ENCODE measurements at places on chromosomes 6 and 20. TPM values are rescaled to one million over a fixed set of nuclear protein-coding genes. Genes with fewer than 3 reads are reported as not detected.

DNA sequence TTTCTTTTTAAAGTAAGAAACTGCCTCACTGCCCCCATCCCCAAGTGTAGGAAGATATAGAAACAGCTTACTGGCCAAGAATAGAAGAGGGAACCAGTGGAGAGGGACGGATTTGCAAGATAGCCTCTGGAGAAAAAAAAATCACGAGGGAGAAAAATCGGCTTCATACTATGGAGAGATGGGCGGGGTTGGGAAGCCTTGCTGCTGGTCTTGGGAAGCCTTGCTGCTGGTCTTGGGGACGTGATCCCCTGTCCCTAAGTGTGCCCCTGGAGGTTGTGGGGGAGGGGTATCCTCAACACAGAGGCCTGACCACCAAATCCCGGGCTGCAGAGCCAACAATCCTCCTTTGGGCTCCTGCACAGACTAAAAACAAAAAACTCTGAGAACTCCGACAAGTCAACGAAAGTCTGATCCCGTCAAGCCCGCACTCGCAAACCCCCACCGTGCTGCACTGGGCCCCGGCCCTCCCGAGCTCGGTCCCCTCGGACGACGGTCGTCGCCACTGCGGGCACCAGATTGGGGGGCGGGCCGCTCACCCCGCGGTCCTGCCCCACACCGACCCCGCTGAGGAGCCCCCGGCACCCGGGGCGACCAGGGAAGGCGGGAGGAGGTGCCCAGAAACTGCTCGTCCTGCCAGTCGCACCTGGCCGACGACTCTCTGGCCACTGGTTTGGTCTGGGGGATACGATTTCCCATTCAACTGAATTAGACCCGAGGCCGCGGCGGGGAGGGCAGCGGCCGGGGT is 750 bp downstream of the MAP7 start:
- H3K36me3 ChIP-seq, result no peaks in the 10 kb centered on the region
- H3K4me1 ChIP-seq, result peaks cover 2% of the 10 kb centered on the region
- H3K4me3 ChIP-seq, result peak overlapping the region; percentile 70
- no peaks in the 10 kb centered on the region for H3K27me3 ChIP-seq
- peak; percentile 28 for DNase-seq

- H3K36me3 ChIP-seq, result no peaks in the 10 kb centered on the region
- peaks cover 2% of the 10 kb centered on the region for H3K27me3 ChIP-seq
- H3K27ac ChIP-seq, result peak overlapping the region; percentile 13
- peak overlapping the region; percentile 11 for H3K4me3 ChIP-seq
- DNase-seq, result peak; percentile 82
Measured at GRCh38 chr6:4687989-4688947, 87.9 kb upstream of the CDYL start.

GRCh38 chr6:21451546-21452013 is 142.0 kb upstream of the SOX4 start:
- H3K36me3 ChIP-seq, result no peaks in the 10 kb centered on the region
- no peak for DNase-seq
- H3K27ac ChIP-seq, result no peak overlapping the region
- H3K4me3 ChIP-seq, result no peak overlapping the region
- no peaks in the 10 kb centered on the region for H3K4me1 ChIP-seq

- H3K36me3 ChIP-seq, result no peaks in the 10 kb centered on the region
- H3K27ac ChIP-seq, result no peak overlapping the region
- DNase-seq, result peak; percentile 27
Measured at GRCh38 chr6:9494864-9495263, 920.0 kb downstream of the TFAP2A start.

NHSL1 gene
- total RNA-seq, result 10.6 TPM

PACRG gene
- 0.66 TPM for total RNA-seq

DNA sequence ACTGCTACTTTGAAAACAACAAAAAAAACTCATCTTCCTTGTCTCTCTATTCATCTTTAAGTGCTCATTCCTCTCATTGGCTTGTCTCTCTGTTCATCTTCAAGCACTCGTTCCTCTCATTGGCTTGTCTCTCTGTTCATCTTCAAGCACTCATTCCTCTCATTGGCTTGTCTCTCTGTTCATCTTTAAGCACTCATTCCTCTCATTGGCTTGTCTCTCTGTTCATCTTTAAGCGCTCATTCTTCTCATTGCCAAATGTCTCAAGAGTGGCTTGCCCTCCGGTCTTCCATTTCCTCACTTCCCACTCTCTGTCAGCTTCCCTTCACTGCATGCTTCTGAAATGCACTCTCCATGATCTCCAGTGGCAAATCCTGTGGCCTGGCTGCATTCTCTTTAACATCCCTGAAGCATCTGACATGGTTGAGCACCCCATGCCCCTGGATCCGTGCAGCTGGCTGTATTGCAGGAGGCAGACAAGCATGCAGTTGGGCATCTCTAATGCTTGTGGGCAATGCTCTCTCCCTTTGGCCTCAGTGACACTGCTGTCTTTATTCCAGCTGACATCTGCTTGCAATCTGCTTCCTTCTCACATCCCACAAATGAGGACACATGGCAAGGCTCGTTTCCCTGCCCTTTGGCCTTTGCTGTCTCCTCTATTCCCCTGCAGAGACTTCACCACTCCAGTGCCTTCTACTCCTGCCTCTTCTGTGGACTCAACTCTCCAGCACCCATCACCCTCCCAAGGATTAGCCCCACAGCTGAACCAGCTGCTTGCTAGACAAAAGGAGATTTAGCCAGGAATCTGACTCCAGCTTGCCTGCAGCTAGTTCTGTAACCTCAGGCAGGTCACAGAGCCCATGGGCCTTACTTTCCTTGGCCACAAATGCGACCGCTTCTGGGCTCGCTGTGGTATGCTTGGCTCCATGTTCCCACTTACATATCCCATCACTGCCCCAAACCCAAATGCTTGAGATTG is 143.2 kb upstream of the SNX9 start:
- H3K4me3 ChIP-seq, result no peak overlapping the region
- no peaks in the 10 kb centered on the region for H3K4me1 ChIP-seq
- H3K27ac ChIP-seq, result no peak overlapping the region

DNA sequence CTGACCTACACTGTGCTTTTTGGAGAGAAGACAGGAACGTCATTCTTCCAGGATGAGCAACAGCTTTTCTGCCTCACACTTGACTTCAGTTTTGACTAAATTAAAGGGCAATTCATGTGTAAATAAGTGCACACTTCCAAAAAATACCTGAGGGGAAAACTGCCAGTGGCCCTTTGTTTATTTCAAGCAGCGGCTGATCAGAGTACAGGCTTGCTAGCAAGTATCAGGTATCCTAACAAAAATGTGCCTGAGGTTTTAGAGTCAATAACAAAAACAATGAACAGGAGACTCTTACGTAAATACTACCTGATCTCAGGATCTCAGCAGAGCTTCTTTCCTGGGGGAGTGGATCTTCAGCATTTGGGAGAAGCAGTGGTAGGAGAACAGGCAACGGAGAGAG is 12.4 kb downstream of the LY86 start:
- no peak overlapping the region for H3K27ac ChIP-seq
- no peak for DNase-seq

- H3K27ac ChIP-seq, result no peak overlapping the region
- H3K4me3 ChIP-seq, result no peak overlapping the region
- no peaks in the 10 kb centered on the region for H3K27me3 ChIP-seq
- no peaks in the 10 kb centered on the region for H3K36me3 ChIP-seq
- H3K4me1 ChIP-seq, result peaks cover 8% of the 10 kb centered on the region
- no peak for DNase-seq
Measured at GRCh38 chr20:10562899-10563298, 110.9 kb downstream of the JAG1 start.

HAO1 gene
- total RNA-seq, result not detected

DNA sequence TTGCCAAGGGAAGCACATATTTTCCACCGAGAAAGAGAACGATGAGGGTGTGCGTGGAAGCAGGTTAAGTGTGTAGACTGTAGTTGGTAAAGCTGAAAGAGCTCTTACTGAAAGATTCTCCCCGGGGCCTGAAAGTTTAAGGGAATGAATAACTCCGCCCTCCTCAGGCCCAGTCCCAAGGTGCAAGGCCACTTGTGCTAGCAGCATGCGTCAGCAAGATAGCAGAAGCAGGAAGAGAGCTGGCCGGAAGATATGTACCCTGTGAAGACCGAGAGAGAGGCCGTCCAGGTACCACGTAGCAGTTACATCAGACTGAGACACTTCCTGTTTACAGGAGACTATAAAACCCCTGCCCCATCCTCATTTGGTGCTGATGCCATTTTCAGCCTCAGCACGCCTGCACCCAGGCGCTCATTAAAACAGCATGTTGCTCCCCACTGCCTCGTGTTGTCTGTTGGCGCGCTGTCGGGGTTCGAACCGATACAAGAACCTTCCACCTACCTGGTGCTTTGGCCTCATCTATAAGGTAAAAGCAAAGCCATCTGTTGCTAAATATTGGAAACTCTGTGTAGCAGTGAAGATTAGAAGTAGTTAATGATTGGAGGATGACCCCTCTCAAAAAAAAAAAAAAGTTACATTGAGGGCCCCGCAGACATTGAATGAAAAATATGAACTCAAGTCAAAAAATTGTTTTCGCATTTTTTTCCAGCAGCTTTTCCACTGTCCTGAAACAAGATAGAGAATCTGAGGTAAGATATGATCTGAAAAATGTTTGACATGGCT is 18.6 kb upstream of the FAM135A start:
- H3K4me3 ChIP-seq, result no peak overlapping the region
- H3K27ac ChIP-seq, result no peak overlapping the region
- H3K36me3 ChIP-seq, result no peaks in the 10 kb centered on the region
- peaks cover 4% of the 10 kb centered on the region for H3K27me3 ChIP-seq
- H3K4me1 ChIP-seq, result no peaks in the 10 kb centered on the region
- DNase-seq, result no peak

GRCh38 chr20:24809606-24810005 is 139.5 kb upstream of the CST7 start:
- no peaks in the 10 kb centered on the region for H3K4me1 ChIP-seq
- H3K36me3 ChIP-seq, result no peaks in the 10 kb centered on the region

PPP1R14C gene
- total RNA-seq, result 0.17 TPM

DNA sequence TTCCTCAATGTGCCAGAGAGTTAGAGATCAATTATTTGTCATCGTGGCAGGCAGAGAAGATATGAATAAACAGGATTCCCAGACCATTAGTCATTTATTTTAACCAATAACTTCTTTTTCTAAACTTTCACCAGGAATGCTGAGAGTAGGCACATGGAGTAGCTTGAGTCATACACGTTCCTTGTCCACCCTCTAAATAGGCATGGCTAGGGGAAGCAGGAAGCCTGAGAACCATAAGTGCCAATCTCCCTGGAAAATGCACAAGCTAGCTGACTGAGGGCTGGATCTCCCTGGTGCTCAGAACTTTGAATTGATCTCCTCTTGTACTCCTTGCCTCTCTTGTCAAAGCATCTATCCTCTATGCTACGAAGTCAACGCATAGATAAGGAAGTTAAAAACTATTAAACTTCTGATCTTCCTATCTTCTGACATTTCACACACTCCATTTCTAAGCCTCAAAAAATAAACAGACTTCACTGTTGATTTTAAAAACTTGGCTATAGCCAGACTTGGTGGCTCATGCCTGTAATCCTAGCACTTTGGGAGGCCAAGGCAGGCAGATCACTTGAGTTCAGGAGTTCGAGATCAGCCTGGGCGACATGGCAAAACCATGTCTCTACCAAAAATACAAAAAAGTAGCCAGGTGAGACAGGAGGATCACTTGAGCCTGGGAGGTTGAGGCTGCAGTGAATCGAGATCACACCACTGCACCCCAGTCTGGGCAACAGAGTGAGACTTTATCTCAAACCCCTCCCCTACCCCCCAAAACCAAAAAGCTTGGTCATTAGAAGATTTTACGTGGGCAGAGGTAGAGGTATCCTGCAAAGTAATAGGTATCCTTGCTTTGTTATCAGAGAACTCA is 11.8 kb downstream of the ADTRP start:
- H3K4me3 ChIP-seq, result no peak overlapping the region
- peak overlapping the region; percentile 73 for H3K27ac ChIP-seq
- DNase-seq, result peak; percentile 100
- H3K36me3 ChIP-seq, result no peaks in the 10 kb centered on the region

DNA sequence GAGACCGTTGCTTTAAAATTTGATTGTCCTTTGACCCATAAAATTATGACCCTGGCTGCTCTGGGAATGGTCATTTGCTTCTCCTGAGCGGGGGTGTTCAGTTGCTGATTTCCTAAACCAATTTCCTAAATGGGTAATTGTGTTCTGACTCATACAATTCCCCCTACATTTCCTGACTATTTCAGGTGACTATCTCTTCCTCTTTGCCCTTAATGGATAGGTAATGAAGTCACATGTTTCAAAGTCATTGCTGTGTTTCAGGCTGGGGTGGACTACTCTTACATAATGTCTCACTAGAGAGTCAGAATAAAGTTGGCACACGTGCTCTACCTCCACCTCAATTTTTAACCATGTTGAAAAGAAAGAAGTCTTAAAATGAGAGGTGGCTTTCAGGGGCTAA is 109.8 kb downstream of the DOK5 start:
- H3K4me1 ChIP-seq, result no peaks in the 10 kb centered on the region
- no peaks in the 10 kb centered on the region for H3K27me3 ChIP-seq
- H3K27ac ChIP-seq, result no peak overlapping the region
- no peaks in the 10 kb centered on the region for H3K36me3 ChIP-seq
- no peak overlapping the region for H3K4me3 ChIP-seq

GRCh38 chr20:8903655-8904605 is 165.0 kb upstream of the PLCB4 start:
- no peak for DNase-seq
- H3K36me3 ChIP-seq, result no peaks in the 10 kb centered on the region
- H3K4me3 ChIP-seq, result no peak overlapping the region
- no peak overlapping the region for H3K27ac ChIP-seq

- no peak overlapping the region for H3K4me3 ChIP-seq
- no peak for DNase-seq
- H3K4me1 ChIP-seq, result no peaks in the 10 kb centered on the region
- H3K27ac ChIP-seq, result no peak overlapping the region
- no peaks in the 10 kb centered on the region for H3K36me3 ChIP-seq
Measured at GRCh38 chr20:595330-596308, 14.5 kb downstream of the TCF15 start.

Measured in fibroblast of lung (primary cell).